ENCODE measurements at places on chromosomes 12 and 14. TPM values are rescaled to one million over a fixed set of nuclear protein-coding genes. Genes with fewer than 3 reads are reported as not detected.

DNA sequence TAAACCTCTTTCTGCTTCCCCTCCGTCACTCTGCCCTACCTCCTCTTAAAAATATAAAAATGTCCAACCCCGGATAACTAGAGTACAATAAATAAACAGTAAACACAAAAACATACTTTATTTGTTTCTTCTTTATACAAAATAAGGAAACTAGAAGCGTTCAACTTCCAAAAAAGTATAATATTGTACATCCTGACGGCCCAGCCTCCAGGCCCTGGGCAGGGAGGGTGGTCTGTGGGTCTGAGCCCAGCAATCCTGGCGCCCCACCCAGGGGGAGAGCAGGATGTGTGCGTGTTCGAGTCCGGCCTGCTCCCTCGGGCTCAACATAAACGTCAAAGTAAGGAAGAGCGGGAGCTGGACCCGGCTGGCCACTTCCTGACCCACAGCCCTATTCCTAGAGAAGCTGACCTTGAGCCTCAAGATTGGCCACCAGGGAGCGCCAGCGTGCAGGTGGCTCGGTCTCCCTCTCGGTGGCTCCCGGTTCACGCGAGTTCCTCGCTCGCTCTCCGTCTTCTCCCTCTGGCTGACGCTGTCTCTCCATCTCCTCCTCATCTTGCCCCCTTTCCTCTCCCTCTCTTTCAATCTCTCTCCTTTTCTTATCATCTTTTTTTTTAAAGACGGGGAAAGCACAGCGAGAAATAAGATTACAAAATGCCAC, 9.4 kb downstream of the LHX5 start:
- peak; percentile 74 for ATAC-seq

- ATAC-seq, result peak; percentile 29
Observed at GRCh38 chr12:110501399-110501751, 536 bp downstream of the VPS29 start.

DNA sequence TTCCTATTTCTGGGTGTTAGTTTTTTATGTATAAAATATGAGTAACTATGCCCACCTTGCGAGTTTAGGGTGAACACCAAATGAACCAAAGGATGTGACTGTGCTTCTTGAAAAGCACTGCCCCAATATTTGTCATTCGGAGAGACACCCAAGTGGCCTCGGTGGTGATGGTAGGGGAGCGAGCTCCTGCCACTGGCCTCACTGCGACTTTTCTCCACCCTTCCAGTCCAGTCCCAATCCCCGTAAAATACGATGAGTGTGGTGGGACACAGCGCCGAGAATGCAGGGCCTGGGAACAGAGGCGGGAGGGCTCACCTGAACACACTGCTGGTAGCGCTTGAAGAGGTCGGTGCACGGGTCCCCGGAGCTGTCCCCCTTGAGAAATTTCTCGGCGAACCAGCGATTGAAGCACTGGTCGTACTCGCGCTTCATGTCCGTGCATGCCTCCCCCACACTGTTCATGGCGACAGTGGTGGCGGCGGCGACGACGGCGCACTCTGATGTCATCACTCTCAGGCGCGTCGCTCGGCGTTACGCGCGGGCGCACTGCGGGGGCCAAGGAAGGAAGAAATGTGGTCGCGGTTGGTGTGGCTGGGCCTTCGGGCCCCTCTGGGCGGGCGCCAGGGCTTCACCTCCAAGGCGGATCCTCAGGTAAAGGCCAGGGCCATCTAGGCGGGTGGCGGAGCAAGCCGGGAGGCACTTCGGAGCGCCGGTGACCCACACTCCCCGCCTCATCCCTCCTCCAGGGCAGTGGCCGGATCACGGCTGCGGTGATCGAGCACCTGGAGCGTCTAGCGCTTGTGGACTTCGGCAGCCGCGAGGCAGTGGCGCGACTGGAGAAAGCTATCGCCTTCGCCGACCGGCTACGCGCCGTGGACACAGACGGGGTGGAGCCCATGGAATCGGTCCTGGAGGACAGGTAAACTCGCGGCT, at the start of the genes GATC and TRIAP1:
Gene GATC (plus strand): TSS at position 534 of the 933 bp plus-strand sequence. CDS start 37 bp downstream, at position 571.
Gene TRIAP1 (minus strand): TSS at position 474 of the 933 bp plus-strand sequence. CDS start 12 bp downstream, at position 462.
- ATAC-seq, result peak; percentile 97

KRT82 gene
- total RNA-seq, result not detected

FAR2 gene
- total RNA-seq, result 8.8 TPM

- ATAC-seq, result peak; percentile 86
Observed at GRCh38 chr14:90839024-90839888, 23.0 kb upstream of the TTC7B start.

GRCh38 chr12:3115078-3115477, 37.9 kb downstream of the TSPAN9 start:
- ATAC-seq, result no peak

GRCh38 chr14:95701846-95702221, 12.1 kb downstream of the TCL1A start:
- ATAC-seq, result no peak

DNA sequence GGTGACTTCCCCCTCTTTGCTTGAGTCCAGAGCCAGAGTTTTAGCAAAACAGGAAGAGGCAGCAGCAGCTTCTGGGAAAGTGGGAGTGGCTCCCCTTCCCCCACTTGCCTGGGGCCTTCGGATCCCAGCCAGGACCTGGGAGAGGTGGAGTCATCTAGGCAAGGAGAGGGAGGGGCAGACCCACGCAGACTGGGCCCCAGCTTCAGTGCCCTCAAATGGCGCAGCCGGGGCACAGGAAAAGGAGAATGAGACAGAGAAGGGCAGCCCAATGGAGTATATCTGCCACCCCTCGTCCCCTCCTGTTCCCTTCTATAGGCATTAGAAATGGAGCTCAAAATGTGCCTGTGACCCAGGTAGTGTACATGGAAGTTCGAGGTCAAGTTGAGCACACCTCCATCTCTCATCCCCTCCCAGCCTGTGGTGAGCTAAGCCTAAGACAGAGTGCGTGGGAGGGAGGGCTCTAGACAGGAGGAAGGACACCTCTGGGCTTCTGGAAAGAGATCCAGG, 9.3 kb upstream of the HDAC7 start:
- ATAC-seq, result peak; percentile 87

ATXN7L3B gene
- 27.7 TPM for total RNA-seq

ZC3H14 gene
- total RNA-seq, result 84.5 TPM

FAIM2 gene
- 5.1 TPM for total RNA-seq

- no peak for ATAC-seq
Observed at GRCh38 chr14:31893221-31893757, 183.8 kb upstream of the ARHGAP5 start.

NFE2 gene
- not detected for total RNA-seq

- peak; percentile 64 for ATAC-seq
Observed at GRCh38 chr12:108167974-108168373, 38.9 kb downstream of the WSCD2 start.

DNA sequence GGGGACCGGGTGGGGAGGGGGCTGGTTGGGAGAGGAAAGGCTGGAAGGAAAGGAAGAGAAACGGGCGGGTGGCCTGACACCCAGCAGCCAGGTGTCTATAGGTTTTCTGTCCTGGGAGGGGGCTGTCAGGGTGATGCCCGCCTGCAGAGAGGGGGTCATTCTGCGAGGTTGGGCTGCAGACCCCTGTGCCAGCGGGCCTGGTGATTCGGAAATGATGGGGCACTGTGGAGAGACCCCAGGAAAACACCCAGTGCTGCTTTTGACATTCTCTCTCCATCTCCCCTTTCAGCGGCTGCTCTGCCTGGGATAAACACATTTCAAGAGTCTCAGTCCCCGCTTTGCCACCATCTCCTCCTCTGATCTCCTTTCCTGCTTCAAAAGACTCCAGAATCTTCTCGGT, 168.5 kb upstream of the RTL1 start:
- no peak for ATAC-seq

DNA sequence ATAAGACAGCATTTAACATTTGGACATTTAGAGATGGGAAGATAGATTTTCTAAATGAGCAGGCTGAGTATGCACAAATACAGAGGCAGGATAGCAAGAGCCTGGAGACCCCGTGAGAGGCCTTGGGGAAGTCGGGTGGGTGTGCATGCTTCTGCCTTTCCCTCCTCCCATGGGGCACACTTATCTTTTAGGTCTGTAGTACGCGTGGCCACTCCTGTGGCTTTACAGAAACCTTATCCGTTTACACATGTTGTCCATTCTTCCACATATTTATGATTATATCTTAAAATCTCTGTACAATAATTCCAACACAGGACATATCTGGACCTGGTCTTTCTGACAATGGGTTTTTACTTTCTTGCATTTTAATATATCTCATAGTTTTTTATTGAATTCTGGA, 33.6 kb downstream of the GYS2 start:
- ATAC-seq, result no peak

DNA sequence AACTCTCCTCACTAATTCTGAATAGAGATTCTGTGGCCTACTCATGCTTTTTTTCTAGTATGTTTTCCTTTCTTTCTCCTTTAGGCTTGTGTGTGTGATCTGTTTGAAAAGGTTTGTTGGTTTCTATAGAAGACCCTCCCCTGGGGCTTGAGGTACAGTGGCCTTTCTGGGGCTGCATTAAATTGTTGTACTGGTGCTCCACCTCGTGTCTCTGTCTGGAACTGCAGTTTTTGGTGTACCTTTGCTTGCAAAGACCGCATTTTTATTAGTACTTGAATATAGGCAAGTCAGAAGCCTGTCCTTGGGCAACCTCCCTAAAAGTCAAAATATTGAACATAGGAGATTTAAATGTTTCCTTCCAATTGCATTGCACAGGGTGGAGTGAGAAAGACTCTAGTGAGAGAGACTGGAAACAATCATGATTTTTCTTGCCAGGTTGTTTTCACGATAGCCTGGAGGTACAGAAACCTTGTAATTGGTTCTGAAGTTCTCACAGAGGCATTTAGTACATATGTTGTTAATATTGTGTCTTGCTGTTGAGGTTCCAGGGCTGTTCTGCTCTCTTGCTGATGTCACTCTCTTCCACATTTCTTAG, 39.0 kb downstream of the SLCO1B1 start:
- no peak for ATAC-seq

ANHX gene
- not detected for total RNA-seq

CDKN1B gene
- total RNA-seq, result 103 TPM

DNA sequence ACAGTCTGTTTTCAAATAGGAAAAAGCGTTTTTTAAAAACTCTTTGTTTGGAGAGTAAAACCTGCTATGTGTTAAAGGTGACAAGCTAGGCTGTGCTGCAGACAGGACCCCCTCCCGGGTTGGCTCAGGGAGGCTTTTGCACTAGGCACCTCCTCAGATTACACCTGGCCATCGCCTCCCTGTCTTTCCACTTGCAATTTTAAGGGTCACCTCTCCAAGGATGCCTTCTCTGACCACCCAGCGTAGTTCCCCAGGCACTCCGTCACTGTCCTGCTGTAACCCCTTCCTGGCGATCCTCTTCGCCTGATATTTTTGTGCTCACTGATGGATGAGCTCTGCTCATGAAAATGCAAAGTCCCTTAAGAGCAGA, 80.7 kb downstream of the NTF3 start:
- no peak for ATAC-seq

GRCh38 chr12:83800022-83800421, 1112.6 kb downstream of the SLC6A15 start:
- ATAC-seq, result no peak

PMCH gene
- total RNA-seq, result not detected

- ATAC-seq, result no peak
Observed at GRCh38 chr14:27305441-27305945, 707.7 kb upstream of the NOVA1 start.

CATSPERB gene
- total RNA-seq, result 4.8 TPM

GRCh38 chr14:52845081-52845480, 53.7 kb upstream of the GNPNAT1 start:
- ATAC-seq, result no peak

- no peak for ATAC-seq
Observed at GRCh38 chr12:2586156-2587038, 208.4 kb upstream of the FKBP4 start.

GRCh38 chr12:15749937-15750336, 39.3 kb downstream of the EPS8 start:
- ATAC-seq, result no peak

GRCh38 chr12:52870361-52871290, 21.8 kb upstream of the KRT78 start:
- ATAC-seq, result no peak

GRCh38 chr12:52020539-52021336, 14.0 kb downstream of the TAMALIN start:
- peak; percentile 17 for ATAC-seq

DNA sequence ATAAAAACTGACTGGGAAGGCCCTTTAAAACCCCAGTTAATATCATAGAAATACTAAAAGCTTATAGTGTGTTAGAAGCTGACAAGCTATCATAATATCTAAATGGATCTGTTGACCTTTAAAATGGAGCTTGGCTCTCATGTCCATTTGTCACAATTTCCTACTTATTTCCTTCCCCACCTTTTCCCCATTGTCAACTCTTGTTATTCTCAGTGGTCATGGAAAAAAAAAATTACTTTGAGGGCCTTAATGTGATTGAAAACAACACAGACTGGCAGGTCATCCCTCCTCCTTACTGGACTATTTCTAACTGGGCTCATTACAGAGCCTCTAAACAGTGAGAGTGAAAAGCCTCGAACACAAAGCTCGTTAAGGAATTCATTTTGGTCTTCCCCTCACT, 13.7 kb upstream of the WNK1 start:
- ATAC-seq, result no peak

PAH gene
- total RNA-seq, result not detected

DNA sequence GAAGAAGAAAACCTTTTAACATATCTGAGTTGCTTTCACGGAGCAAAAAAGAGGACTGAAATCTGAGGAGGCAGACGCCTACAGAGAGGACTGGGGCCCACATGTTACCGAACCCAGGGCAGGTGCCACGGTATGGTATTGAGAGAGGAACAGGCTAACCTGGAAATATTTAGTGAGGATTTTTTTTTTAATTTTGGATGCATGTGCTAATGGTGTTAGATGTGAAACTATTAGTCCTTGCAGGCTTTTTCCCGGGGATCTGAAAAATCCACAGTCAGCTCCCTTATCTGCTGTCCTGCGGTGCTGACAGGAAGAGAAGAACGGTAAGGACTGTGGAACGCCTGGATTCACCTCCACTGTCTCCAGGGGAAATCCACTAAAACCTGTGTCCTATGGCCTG, 819.7 kb downstream of the TMEM121 start:
- no peak for ATAC-seq

DNA sequence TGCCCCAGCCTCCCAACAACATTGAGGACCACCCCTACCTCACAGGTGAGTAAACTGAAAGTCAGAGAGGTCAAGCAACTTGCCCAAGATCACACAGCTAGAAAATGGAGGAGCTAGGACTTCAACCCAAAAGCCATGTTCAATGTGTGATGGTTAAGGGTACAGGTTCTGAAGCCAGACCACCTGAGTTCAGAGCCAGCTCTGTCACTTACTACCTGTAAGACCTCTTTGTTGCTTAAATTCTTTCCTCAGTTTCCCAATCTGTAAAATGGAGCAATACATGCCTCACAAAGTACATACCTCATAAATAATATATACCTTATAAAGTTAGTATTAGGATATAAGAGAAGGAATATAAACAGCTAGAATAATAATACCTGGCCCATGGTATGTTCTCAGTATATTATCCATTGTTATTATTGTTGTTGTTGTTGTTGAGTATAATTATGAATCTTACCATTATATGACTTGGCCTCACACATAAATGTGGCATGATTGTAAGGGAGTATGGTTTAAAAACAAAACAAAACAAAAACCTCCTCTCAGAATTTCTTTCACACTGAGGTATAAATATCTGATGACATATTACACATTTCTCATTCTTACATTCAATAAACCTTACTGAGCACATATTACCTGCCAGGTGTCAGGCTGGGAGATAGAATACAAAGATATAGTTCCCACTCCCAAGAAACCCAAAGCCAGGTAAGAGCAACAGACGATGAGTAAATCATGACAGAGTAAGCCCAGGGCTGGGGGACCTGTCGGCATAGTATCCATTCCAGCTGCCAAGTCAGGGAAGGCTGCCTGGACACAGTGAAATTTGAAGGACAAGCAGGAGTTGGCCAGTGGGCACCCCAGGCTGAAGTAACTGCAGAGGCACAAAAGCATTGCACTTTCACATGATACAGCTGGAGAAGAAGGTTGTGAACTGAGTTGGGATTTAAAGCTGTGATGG, 19.6 kb downstream of the CMKLR1 start:
- no peak for ATAC-seq

SLC11A2 gene
- 24.9 TPM for total RNA-seq
